ENCODE measurements at places on chromosomes 2 and 18.

DNA sequence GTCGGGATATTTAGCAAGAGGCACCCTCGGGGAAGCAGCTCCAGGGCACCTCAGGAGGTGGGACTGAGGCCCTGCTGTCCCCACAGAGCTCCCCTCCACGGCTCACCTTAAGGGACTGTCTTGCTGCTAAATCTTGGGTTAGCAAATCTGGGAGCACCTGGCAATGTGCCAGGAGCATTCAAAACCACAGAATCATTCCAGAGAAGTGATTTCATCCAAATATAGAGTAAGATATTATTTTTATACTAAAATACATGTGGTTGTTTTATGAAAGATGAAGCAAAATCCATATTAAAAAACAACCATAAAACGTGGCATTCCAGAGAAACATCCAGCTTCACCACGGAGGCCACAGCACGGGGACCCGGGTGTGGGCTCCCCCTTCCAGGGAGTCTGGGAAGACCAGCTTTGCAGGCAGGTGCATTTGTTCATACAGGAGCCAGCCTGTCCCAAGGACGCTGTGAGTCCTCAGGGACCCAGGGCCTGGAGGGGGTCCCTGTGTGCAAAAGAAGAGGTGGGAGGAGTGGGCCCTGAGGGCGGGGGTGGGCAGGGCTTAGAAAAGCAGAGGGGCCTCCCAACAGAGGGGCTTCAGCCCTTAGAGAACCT lies 16.3 kb downstream of the HS1BP3 start:
- no peak for DNase-seq

- peak; percentile 7 for DNase-seq
Measured at GRCh38 chr2:68909793-68910674, 38.8 kb upstream of the BMP10 start.

GRCh38 chr2:179243046-179243445 lies 21.6 kb downstream of the SESTD1 start:
- DNase-seq: no peak

DNA sequence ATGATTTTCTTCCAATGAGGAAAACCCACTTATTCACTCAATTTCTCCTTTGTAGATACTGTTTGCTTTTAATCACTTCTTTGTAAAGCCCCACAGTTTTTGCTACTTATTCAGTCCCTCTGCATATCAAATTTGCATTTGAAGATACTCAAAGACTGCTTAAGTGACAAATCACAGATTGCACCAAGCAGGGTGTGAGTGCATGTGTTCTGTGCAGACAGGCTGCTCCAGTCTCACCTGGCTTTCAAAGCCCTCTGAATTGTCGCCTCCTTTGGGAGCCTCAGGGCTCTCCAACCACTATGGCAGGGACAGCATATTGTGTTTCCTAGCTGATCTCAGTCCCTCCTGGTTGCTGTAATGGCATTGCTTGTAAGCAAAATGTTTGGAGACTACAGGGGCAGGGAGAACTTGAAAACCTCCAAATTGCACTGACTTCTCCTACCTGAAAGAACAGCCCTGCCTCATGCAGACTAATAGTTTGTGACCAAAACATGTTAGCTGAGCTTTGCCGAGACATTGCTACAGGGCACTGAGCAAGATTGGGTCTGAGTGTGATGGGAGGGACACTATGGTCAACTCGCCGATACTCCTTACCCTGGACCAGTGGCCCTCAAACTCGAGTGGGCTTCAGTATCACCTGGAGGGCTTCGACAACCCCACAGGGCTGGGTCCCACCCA lies 96.8 kb downstream of the POLE4 start:
- no peak for DNase-seq

DNA sequence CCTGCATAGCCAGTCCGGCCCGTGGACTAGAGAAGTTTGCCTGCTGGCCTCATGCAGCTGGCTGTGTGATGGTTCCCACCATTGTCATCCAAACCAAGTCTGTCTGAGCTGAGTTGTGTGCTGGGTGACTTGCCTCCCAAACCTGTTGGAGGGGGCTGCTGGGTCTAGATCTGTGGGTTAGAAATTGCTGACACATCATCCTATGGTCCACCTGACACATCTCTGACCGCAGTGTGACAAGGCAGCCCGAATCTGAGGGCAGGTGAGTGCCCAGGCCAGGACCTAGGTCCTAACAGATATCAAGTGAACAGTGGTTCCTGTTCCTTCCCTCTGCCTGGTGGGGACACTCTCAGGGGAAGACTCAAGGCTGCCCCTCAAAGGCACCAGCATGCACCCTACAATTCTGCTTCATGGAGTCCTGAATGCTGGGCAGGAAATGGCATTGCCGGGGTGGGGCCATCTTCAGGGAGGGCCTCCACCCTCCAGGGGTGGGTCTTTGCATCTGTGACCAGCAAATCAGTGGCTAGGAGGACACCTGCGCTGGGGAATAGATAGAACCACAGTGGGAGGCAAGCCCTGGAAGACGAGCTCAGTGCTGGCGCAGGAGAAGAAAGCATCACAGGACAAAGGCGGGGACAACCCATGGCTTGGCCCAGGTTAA lies 117.9 kb upstream of the ID2 start:
- no peak for DNase-seq

DNA sequence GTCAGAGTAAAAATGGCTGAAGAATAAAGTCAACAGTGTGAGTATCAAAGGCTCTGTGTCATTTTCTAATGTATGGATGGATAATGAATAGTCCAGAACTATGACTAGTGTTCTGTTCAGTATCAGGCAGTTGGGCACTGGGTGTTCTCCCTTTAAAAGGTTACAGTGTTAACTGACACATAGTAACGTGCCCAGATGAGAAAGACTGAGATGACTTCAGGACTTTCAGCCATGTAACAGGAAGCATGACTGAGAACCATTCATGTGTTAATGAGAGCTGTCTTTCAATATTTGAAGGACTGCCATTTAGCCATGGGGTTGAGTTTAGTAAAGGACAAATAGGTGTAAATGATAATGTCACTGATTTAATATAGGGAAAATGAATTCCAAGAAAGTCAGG lies 187.1 kb downstream of the GULP1 start:
- no peak for DNase-seq

DNA sequence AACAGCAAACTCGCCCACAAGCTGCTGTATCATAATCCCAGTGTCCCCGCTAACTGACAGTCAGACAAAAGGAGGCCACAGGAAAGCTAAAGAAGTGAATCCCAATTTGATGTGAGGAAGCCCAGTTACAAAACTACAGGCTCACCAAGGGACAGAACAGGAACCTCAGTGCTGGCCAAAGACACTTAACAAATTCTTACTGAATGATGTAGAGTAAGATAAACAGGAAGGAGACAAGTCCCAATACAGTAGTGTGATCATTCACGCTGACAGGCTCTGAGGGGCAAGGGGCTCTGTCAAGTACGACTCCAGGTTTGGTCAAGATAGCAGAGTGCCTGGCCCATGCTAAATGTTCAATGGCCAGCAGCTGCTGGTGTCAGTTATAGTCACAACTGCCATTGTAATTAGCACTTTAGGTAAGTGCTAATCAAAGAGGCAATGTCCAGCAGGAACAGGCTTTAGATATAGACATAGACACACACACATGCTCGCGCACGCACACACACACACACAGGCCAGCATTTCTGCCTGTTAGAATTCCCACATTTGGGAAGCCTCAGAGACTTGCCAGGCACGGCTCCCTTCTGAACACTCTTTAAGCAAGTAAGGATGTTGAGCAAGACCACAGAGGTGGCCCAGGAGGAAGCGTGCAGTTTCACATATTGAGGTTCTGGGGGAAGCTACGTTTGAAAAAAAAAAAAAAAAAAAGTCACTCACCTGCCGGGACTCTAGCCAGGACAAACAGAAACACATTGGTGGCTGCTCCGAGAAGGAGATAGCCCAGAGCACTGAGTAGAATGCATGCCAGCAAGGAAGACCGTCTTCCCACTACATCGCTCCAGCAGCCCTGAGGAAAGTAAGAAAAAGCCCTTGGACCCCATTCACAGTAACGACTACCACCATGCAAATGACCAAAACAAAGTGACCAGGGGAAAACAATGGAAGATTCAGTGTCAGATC lies 35.4 kb upstream of the TMEM182 start:
- DNase-seq: no peak

GRCh38 chr18:67243799-67244587 lies 272.5 kb downstream of the DSEL start:
- DNase-seq: no peak

DNA sequence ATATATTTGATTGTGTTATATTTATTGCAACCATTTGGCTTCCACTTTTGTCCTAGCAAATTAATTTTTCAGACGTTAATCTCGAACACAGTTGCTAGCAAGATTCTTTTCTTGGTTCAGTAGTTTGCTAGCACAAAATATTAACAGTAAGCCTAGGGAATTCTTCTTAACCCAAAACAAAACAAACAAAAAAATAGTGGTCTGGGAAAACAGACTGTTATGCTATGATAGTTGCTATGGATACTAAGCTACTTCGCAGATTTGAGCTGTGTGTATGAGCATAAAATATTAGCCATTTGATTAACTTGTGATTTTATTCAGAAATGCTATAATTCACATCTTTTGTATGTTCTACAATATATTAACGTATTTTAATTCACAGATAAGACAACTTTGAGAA lies 541.5 kb upstream of the NETO1 start:
- no peak for DNase-seq

DNA sequence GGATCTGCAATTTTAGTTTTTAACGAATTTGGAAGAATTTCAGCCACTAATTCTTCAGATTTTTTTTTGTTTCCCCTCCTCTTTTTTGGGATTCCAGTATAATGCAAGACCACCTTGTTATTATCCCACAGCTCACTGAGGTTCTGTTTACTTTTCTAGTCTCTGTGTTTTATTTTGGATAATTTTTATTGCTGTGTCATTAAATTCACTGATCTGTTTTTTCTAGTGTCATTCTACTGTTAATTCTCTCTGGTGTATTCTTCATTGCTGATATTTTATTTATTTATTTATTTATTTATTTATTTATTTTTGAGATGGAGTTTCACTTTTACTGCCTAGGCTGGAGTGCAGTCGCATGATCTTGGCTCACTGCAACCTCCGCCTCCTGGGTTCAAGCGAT lies 32.2 kb downstream of the UBR3 start:
- DNase-seq: no peak

DNA sequence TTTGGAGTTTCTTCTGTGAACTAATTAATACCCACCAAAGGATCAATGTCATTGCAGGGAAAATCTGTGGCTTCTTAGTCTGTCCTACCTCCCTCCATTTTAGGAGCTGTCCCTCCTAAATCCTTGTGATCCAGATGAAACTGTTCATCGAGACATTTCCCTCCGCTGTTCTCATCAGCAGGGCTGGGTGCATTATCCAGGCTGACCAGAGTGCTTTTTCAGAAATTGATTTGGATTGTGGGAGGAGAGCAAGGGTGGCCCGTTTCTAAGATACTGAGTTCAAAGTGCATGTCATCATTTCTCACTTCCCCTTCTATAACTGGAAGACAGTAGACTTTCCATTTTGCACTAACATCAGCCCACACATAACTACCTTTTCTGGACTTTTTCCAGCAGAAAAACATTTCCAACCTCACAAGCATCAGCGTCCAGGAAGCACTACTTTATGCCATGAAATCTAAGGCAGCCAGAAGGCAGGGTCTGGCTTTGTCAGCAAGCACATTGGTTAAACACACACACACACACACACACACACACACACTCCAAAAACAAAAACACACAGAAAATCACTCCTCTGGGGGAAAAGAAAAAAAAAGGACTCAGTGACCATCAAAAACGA lies 94.1 kb downstream of the ANKRD44 start:
- no peak for DNase-seq

DNA sequence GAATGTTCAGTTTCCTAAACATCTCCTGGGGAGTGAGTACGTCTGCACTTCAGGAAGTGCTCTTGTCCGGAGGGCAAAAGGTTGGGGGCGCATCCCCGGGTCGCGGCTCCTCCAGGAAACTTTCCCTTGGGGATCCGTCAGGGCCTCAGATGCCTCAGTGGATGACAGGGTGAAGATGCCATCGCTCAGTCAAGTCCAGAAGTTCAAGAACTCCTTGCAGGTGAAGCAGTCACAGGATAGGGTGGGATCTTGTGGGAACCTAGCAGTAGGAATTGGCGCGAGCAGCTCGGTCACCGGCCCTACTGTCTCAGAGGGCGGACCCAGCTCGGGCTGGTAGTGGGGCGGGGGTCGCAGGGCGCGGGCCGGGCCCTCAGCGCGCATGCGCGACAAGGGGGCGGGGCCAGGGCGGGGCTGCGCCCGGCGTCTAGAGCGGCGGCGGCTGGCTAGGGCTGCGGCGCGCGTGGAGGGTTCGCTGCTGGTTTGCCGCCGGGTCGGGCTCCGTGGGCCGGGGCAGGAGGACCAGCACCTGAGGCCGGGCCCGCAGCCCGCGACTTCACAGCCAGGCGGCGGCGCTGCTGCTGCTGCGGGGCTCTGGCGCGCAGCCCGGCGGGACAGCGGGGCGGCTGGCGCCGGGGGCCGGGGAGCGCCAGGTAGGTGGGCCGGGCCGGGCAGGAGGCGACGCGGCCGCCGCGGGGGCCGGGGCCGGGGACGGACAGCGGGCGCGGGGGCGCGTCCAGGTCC lies at the start of gene INPP4A:
INPP4A (plus strand) TSS at position 423 of the 741 bp plus-strand sequence. CDS start 75,191 bp downstream, outside the sequence.
- DNase-seq: peak; percentile 42

DNA sequence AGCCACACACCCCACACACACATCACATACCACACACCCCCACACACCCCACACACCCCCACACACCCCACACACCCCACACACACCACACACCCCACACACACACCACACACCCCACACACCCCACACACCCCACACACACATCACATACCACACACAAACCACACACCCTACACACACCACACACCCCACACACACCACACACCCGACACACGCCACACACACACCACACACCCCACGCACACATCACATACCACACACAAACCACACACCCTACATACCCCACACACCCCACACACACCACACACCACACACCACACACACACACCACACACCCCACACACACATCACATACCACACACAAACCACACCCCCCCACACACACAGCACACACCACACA lies 22.4 kb downstream of the TWIST2 start:
- DNase-seq: no peak

DNA sequence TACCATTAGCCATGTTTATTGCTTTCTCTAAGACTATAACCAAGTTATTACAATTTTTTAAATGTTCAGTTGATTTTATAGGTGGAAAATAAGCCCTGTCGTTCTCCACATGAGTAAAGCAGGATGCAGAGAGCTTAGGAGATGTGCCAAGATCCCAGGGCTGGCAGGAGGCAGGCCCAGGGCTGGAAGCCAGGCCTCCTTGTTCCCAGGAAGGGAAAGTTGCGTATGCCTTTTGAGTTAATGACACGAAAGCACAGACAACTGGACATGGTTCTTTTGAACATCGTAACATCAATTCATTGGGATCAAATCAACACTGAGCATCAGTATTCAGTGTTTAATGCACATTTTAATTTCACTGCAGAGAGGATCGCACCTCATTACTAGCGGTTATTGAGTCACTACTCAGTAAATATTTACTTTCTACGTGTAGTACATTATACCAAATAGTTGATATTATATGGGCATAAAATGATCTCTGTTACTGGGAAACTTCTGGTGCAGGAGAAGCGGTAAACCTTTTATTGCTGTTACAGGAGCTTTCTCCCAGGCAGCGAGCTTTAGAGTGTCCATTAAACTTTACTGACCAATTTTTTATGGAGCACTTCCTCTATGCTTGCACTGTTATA lies 60.0 kb downstream of the RNF144A start:
- DNase-seq: no peak
